G401 (cell line): ENCODE measurements at places on chromosomes 13 and 19. TPM values are rescaled to one million over a fixed set of nuclear protein-coding genes. Genes with fewer than 3 reads are reported as not detected.

JSRP1 gene
- total RNA-seq, result 2.5 TPM in 1 of 2 replicates, not detected in the other

WDR83 gene
- total RNA-seq, result 10.9 and 17.9 TPM in 2 replicates

BRCA2 gene
- 4.2 and 15.5 TPM in 2 replicates for total RNA-seq

ZNF723 gene
- not detected in 2 replicates for total RNA-seq

MAMSTR gene
- total RNA-seq, result 0.37 and 1.5 TPM in 2 replicates

ERICH4 gene
- not detected in 2 replicates for total RNA-seq

TRMT1 gene
- 86.8 and 87.0 TPM in 2 replicates for total RNA-seq
